ENCODE measurements at places on chromosomes 6 and 20.

- DNase-seq, result no peak
Measured at GRCh38 chr20:38878866-38879265, 47.4 kb upstream of the FAM83D start.

- DNase-seq, result no peak
Measured at GRCh38 chr6:73980096-73980495, 284.1 kb downstream of the CD109 start.

DNA sequence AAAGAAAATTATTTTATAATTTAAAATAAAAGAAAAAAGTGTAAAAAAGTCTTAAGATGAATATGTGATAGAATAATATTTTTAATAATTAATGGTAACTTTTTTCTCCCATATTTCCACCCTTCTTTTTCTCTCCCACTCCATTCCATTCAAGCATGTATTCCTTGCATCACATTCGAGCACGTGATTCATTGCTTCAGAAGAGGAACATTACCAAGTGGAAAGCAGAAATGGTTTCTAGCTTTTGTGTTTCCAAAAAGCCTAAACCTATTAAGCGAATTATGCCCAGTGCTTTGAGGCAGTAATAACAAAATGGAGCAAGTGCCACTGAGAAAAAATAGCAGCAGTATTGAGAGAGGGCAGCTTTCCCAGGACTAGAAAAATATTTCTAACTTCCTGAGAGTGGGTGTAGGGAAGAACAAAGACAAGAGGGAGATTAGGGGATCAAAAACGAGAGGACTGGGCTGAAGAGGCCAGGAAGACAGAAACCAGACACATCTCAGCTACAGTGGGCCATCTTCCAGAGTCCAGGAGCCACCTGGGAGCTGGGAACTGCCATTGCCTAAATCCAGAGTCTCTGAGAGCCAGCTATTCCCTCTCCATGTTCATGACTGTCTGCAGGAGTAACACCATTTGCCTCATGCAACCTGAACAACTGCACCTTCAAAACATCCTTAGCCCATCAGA, 15.0 kb upstream of the AKIRIN2 start:
- no peak for DNase-seq

DNA sequence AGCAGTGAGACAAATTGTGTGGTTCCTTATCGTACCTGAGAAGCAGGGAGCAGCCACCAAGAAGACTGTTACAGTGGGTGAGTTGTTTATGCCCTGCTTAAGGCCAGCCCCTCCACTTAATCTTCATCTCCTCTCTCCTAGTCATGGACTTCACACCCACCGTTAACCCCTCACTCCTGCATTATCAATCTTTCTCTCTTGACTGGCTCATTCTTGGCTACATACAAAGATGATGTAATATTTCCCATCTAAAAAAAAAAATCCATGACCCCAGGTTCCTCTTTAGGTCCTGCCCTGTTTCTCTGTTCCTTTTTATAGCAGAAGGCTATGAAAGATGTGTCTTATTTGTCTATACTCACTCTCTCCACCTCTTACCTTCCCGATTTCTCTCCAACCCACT, 72.4 kb downstream of the SHLD1 start:
- DNase-seq, result no peak

GRCh38 chr6:16677458-16677857, 83.8 kb downstream of the ATXN1 start:
- no peak for DNase-seq

GRCh38 chr6:44456070-44456965, 68.8 kb downstream of the CDC5L start:
- peak; percentile 76 for DNase-seq

DNA sequence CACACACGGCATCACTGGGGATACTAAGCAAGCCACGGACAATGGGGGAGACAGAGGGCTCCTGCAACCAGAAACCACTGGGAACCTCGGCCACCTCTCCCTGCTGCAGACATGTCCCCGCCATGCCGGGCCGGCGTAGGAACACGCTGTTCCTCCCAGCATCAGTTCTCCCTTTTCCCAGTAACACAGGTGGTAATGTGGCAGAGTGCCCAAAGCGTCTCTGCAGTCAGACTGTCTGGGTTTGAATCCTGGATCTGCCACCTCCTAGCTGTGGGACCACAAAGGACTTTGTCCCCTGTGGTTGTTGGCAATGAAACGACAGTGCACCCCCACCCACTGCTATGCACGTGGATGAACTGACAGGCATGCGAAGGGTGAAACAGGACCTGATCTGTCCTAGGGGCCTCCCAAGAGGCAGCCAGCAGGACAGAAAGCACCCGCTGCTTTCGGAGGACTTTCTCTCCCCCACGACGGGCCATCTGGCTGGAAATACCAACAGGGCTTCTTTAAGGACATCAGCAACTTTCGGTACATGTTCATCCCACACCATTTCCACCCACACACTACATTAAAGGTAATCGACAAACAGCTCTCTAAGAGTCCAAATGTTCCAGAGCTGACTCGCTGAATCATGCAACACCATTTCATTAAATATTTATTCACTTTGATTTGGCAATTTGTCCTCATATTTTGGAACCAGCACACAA, 74.1 kb downstream of the SULF2 start:
- DNase-seq, result no peak

GRCh38 chr6:15339081-15339480, 93.2 kb downstream of the JARID2 start:
- DNase-seq, result no peak

DNA sequence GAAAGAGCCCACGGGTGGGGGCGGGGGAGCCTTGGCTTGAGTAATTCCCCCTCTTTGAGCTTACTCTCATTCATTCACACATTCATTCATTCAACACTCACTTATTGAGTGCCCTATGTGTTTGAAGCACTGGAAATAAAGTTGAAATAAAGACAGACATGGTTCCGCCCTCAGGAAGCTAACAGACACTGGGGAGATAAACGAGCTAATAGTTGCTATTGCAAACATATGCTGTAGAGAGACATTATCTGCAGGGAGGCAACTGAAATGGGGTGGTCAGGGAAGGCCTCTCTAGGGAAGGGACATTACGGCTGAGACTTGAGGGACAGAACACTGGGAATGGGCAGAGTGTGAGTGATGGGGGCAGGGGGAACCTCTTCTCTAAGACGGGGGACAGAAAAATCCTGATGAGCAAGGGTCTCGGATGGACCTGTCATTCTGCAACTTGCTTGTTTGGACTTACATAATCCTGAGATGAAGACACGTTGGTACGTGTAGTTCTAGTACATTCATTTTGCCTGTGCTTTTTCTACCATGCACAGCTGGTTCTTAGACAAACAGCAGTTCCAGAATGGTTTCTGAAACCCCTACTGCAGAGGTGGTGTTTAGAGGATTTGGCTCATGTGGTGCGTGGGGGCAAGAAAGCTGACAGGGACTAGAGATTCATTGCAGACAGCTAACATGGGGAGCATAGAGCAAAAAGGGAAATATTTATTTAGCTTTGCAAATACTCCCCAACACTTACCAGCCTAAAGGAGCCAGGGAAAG, 71.1 kb upstream of the BLCAP start:
- no peak for DNase-seq

DNA sequence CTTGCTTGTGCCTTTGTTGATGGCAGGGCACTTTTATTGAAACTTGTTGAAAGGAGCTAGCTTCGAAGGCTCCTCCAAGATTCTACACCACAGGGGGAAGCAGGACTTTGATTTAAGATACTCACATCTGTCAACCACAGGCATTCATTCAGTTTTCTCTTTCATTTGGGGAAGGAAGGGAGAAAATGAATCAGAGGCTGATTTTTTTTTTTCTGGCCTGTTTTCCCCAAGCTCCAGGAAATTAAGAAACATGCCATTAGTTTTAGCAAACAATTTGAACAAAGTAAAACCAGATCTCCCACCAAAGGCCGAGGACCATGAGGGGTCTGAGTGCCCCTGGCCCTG, 8.7 kb upstream of the APCDD1L start:
- DNase-seq, result no peak

DNA sequence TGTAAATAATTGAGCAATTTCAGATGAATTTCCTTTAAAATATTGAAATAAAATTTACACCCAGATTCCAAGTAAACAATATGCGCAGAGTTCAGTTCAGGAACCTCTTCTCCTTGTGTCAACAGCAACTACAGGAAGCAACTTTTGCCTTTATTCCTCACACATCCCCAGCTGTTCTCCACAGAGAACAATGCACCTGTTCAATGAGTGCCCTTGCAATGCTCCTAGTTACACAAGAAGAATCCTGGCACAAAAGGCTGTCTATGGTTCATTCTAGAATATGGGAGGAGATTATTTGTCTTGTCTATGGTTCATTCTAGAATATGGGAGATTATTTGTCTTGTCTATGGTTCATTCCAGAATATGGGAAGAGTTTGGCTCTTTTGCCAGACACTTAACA, 454.9 kb downstream of the BTBD3 start:
- no peak for DNase-seq

- DNase-seq, result no peak
Measured at GRCh38 chr6:150622941-150623874, 23.5 kb downstream of the PLEKHG1 start.

GRCh38 chr6:155181498-155181897, 82.3 kb upstream of the CLDN20 start:
- DNase-seq, result no peak

DNA sequence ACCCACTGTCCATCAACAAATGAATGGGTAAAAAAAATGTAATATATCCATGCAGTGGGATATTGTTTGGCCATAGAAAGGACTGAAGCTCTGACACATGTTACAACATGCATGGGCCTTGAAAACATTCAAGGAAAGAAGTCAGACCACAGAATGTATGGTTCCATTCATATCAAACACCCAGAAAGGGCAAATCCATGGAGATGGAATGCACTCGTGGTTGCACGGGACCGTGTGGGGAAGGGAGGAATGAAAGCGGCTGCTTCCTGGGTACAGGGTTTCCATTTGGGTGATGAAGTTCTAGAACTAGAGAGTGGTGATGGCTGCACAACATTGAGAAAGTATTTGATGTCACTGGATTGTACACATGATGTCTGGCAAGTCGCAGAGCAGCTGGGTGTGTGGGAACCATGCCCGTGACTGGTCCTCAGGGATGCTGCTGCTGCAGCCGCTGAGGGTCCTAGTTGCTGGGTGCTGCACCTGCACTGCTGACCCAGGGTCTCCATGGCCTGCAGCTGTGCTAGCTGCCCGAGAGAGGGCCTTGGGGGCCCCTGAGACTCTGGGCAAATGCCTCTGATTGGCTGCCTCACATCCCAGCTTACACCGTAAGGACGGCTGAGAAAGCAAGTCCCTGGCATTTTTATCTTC, 220.3 kb downstream of the NRN1 start:
- DNase-seq, result no peak

DNA sequence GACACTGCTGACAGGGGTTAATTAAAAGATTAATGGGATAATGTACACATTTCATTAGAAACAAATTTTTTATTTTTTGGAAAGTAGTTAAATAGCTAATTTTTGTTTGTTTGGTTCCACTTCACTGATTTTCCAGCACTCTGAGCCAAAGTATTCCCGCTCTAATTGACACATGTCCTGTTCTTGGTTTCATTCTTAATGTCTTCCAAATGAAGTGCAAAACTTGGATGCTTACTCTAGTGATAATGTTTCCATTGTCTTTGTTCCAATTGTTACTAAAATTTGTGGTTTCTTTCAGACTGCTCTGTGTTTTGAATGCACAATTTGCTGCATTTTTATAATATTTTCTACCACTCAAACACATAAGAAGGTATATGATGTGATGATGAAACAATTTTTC, 794.3 kb downstream of the PHF3 start:
- no peak for DNase-seq

DNA sequence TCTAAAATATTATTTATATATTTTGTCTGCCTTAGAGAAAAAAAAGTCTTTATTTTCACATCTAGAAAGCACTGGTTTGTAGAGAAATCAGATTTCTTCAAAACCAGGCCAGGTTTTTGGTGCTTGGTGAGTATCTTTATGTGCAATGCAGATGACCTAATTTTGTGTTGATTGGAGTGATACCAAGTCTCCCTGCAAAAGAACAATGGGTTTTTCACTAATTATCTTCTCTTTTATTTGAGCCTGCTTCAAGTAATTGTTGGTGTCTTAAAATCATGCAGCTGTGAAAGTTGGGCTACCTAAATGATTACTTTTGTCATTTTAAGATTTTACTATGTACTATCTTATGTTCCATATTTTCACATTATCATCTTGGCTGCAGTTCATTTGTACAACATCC, 874.7 kb downstream of the TFAP2A start:
- no peak for DNase-seq

DNA sequence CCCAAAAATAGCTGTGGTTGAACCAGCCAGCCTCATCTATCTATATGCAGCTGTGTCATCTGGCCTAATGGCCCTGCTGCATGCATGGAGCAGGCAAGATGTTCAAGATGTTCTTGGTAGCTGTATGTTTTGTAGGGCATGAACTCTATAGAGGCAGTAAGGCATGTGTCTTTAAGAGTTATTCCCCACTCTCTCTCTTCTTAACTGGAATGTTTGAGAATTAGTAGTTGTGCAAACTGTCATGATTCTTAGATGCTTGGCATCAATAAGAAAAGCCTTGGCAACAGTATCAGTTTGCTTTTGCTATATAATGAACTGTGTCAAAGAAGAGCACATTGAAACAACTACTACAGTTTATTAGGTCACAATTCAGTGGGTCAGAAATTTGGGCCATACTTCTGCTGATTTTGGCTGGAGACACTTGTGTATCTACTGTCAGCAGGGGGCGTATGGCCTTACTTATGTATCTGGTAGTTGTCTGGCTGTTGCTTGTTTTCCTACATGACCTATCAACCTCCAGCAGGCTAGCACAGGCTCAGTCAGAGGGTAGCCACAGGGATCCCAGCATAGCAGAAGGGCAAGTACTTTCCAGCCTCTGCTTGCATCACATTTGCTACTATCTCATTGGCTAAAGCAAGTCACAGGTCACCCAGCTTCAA, 56.1 kb upstream of the LAMP5 start:
- peak; percentile 45 for DNase-seq

GRCh38 chr20:36919715-36920333, 31.7 kb downstream of the SAMHD1 start:
- DNase-seq, result peak; percentile 46

GRCh38 chr6:69673298-69673697, 123.5 kb downstream of the LMBRD1 start:
- no peak for DNase-seq

- no peak for DNase-seq
Measured at GRCh38 chr6:25084508-25084833, 148.7 kb upstream of the RIPOR2 start.

DNA sequence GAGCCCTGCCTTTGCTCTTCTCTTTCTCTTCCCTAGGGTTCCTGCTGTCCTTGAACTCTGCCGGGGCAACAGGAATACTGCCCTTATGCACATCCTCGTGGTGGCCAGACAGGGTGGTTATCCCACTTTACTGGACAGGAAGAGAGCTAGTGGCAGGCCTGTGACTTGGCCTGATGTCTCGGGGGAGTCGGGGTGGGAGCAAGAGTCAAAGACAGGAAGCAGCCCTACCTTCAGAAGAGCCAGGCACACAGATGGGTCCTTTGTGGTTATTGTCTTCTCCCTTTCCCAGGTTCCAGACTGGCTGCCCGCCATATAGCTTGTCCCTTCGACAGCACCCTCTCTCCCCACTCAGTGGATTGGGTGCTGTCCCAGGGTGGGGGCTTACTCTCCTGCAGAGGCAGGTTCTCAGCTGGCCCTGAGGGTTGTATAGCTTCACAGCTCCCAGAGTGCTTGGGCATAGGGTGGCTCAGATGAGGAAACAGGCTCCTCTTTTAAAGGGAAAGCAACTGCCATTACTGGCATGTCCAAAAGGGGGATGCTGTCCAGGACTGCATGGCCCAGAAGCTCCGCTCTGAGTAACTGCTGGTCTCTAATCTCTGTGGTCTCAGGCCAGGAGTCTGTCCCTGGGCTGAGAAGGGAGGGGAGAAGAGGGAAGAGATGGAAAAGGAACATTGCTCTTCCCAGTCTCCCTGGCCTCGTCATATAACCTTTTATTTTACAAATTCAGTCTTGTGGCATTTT, 17.3 kb downstream of the PLCG1 start:
- no peak for DNase-seq
